NCI-H446 (cell line): ENCODE measurements at places on chromosomes 6 and 20.

- peak; percentile 84 for DNase-seq
Observed at GRCh38 chr6:28807682-28808280, 116.0 kb downstream of the TRIM27 start.

GRCh38 chr20:40639676-40640355 lies 49.2 kb downstream of the MAFB start:
- DNase-seq: no peak

GRCh38 chr6:105649192-105649591 lies 246.3 kb upstream of the PREP start:
- no peak for DNase-seq

DNA sequence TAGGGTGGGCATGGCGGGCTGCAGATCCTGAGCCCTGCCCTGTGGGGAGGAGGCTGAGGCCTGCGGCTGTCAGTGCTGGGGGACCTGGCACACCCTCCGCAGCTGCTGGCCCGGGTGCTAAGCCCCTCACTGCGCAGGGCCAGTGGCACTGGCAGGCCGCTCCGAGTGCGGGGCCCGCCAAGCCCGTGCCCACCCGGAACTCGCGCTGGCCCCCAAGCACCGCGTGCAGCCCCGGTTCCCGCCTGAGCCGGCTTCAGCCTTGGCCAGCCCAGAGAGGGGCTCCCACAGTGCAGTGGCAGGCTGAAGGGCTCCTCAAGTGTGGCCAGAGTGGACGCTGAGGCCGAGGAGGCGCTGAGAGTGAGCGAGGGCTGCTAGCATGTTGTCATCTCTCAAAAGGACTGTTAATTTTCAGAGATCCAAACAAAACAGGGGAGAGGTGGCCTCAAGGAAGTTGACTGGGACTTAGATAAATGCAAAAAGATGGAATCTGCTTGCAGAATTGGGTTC lies 74.5 kb upstream of the RBM24 start:
- DNase-seq: no peak

GRCh38 chr6:147382945-147383554 lies 125.4 kb upstream of the SAMD5 start:
- no peak for DNase-seq

DNA sequence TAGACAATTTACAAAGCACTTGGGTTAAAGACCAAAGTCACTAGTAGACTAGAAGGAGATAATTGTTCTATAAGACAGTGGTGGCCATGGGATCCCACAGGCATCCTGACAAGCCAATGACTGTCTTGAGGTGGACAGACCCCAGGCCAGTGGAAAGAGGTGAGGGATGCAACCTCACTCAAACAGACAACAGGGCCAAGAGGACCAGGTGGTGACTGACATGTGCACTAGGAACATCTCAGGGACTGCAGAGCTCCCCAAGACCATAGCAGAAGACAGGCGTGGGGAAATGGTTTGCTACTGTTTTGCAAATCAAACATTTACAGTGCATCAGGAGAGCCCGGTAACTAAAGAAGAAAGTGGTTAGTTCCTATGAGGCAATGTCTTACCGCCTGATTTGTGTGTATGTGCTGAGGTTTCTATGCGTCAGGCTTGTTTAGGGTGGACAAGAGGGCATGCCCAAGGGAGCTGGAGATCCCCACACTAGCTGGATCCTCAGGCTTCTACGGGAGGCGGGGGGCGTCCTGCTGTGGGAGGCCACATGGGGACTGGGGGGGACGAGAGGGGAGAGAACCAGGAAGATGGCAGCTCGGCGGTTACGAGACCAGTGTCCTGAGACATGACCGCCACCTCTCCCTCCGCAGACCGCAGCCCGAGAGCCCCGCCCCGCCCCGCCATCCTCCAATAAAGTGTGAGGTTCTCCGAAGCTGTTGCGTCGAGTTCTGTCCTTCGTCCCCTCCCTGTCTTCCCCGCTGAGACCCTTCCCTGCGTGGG lies 623 bp upstream of the MRPS26 start:
- DNase-seq: no peak

GRCh38 chr6:22783931-22784330 lies 214.6 kb downstream of the HDGFL1 start:
- no peak for DNase-seq

GRCh38 chr6:30345852-30346251 lies 896 bp downstream of the RPP21 start:
- no peak for DNase-seq

DNA sequence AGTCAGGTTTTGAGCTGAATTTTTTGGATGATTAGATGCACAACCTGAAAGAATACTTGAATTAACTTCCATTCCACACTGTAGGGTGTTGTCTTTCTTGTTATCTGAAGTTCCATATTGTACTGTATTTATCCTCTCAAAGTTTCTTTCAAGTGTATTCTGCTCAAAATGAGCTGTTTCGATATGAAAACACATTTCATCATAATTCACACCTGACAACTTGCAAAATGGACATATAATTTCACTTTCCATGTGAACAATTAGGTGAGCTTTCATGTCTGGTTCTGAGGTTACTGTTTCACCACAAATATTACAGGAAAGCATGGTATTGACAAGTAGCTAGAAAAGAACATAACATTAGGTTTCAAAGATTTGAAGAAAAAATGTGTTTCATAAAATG lies 1.7 kb downstream of the ZUP1 start:
- no peak for DNase-seq

- no peak for DNase-seq
Observed at GRCh38 chr20:46331611-46332361, 23.5 kb upstream of the CDH22 start.

GRCh38 chr20:18739751-18740166 lies 73.8 kb upstream of the SCP2D1 start:
- DNase-seq: no peak

DNA sequence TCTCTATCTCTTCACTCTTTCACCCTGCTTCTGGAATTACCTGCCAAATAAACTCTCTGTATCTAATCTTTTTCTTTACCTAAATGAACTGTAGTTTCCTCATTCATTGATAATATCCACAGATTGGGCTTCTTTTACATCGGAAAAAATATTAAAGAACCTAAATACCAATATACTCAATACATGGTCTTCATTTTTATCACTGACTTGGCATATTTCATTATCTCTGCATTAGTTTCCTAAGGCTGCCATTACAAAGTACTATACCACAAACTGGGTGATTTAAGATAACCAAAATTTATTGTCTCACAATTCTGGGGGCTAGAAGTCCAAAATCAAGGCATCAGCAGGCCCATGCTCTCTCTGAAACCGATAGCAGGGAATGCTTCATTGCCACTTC lies 411.9 kb upstream of the SPTLC3 start:
- no peak for DNase-seq

DNA sequence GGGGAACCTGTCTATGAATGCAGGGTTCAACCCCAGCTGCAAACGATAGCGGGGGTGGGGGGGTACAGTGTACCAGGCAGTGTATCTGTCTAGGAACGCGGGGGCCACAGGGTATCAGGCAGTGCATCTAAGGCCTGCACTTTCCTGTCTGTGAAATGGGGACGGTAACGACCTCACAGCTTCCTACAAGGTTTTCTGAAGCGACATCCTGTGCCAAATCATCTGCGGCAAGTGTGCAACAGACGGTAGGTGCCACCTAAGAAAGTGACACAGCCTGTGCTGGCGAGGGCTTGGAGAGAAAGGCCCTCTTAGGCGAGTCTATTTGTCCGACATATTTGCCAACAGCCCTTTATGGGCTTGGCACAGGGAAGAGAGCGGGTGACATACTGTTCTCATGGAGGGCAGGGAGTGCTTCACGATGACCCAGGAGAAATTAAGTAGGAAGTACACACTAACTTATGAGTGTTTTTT lies 3.8 kb downstream of the DIDO1 start:
- DNase-seq: no peak

DNA sequence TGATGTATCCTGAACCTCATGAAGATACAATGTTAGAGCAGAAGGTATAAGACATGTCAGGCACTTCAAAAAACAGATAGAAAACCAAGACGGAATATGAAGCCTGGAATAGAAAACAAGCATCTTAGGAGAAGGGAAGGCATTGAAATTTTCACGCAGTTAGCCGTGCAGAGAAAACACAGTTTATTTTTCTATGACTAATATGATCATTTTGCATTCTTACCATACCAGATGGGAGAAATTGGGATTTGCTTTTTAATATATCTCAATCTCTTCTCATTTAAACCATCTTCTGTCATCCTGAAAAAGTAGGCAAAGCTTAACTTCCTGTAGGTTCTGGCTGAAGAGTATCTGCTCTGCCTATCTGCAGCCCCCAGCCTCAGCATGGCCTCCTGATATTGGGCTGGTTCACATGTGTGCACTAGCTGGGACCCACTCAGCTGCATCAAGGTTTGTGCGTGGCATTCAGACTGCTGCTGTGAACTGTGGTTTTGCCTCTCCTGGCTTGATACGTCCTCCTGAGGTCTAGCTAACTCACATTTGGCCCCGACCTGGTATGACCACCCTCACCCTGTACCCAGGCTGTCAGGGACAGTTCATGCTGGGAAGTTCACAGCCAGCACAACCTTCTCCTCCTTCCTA lies 392.5 kb upstream of the SASH1 start:
- no peak for DNase-seq

DNA sequence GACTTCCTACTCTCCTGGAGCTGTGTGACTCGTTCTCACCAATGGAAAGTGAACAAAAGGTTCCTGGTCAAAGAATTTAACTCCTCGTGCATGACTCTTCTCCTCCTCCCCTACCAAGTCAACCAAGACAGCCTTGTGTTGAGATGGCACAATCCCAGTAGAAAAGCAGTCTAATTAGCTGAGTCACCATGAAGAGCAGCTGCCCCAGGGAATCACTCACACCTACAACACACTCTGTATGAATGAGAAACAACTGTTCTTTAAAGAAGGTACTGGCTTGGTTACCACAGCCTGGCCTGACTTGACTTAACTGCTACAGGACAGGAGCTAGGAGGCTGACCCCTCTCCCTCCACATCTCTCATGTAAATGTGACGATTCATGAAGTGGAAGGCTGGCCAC lies 2.9 kb upstream of the HLA-DOB start:
- DNase-seq: no peak

GRCh38 chr6:57147955-57148858 lies 23.9 kb upstream of the BAG2 start:
- DNase-seq: no peak

DNA sequence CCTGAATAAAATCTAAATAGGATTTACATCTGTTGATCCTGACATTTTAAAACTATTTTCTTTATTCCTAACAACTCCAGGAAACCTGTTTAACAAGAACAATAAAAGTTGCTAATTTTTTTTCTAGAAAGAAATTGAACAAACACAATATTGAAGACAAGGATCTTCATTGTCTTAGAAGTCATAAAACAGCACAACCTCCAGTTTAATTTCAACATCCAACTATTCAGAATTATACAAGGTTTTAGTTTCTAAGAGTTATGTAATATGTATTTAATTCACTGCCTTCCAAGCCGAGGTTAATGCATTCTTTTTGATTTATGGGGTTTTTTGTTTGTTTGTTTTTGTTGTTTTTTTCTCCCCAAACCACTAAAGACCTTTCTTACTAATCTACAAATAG lies 7.2 kb downstream of the BMP5 start:
- DNase-seq: no peak

- no peak for DNase-seq
Observed at GRCh38 chr20:21183722-21184121, 57.8 kb downstream of the KIZ start.

DNA sequence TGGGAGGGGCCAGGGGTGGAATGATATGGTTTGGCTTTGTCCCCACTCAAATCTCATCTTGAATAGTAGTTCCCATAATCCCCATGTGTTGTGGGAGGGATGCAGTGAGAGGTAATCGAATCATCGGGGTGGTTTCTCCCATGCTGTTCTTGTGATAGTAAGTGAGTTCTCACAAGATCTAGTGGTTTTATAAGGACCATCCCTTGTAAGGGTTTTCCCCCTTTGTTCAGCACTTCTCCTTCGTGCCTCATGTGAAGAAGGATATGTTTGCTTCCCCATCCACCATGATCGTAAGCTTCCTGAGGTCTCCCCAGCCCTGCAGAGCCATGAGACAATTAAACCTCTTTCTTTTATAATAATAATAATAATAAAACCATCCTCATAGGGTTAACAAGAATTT lies 88.8 kb upstream of the PRND start:
- no peak for DNase-seq

DNA sequence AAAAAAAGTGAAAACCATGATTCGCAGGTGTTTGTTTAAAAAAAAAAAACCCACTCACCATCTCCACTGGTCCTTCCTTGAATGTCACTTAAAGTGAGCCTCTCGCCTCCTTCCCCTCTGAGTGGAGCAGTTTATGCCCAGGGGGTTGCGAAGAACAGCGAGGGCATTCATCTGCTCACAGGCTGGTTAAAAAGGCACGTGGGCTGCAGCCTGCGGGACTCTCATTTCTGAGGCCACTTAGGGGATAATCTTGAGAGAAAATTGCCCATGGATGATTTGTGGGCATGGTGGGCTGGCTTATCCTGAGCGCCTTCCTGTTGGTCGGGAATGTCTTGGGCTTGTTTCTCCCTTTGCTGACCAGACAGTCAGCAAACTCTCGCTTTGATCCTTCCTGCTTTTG lies 18.9 kb downstream of the BCAS4 start:
- no peak for DNase-seq

GRCh38 chr6:137403855-137404254 lies 90.3 kb downstream of the OLIG3 start:
- no peak for DNase-seq

- no peak for DNase-seq
Observed at GRCh38 chr6:14881398-14881797, 364.5 kb upstream of the JARID2 start.

- no peak for DNase-seq
Observed at GRCh38 chr6:45072016-45072415, 256.1 kb upstream of the RUNX2 start.

DNA sequence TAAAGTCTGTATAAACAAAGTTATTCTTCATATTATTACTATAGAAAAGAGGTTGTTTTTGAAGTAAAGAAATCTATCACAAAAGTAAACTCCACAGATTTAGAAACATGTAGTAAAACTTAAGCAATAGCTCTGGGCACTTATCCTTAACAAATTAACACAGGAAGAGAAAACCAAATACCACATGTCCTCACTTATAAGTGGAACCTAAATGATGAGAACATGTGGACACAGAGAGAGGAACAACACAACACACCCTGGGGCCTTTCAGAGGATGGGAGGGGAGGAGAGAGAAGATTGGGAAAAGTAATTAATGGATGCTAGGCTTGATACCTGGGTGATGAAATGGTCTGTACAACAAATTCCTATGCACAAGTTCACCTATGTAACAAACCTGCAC lies 57.2 kb downstream of the C6orf58 start:
- DNase-seq: no peak

DNA sequence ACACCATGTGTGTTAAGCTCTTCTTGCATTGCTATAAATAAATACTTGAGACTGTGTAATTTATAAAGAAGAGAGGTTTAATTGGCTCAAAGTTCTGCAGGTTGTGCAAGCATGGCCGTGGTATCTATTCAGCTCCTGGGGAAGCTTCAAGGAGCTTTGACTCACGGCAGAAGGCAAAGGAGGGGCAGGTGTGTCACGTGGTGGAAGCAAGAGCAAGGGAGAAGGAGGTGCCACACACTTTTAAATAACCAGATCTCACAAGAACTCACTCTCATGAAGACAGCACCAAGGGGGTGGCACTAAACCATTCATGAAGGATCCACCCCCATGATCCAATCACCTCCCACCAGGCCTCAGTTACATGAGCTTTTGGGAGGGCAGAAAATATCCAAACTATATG lies 193.7 kb downstream of the ERMARD start:
- DNase-seq: no peak
